ENCODE measurements at places on chromosomes 7 and 10.
A peak's percentile ranks its signal among the peaks of the same experiment; 100 is the strongest.

- DNase-seq = no peak
Measured at GRCh38 chr7:6170571-6171531, 101.6 kb downstream of the CYTH3 start.

DNA sequence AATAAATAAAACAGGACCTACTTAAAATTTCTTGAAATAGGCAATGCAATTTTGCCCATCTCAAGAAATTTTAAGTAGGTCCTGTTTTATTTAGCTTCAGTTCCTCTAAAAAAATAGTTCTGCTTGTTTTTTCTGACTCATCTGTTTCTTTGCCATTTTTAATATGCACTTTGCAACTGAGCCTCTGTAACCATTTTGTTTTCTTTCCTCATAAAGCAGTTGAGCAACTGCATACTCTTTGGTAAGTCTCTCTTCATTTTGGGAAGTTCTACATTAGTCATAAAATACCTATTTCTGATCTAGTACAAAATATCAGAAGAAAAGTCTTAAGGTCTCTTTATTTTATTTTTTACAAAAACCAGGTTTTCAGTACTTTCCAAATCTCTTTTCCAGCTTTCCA, 18.0 kb downstream of the TAS2R40 start:
- no peak for DNase-seq

GRCh38 chr7:122354656-122355055, 50.1 kb upstream of the FEZF1 start:
- no peak for DNase-seq

- no peak for DNase-seq
Measured at GRCh38 chr7:146175716-146176115, 59.1 kb downstream of the CNTNAP2 start.

- DNase-seq = no peak
Measured at GRCh38 chr10:101400585-101400984, 46.6 kb downstream of the BTRC start.

DNA sequence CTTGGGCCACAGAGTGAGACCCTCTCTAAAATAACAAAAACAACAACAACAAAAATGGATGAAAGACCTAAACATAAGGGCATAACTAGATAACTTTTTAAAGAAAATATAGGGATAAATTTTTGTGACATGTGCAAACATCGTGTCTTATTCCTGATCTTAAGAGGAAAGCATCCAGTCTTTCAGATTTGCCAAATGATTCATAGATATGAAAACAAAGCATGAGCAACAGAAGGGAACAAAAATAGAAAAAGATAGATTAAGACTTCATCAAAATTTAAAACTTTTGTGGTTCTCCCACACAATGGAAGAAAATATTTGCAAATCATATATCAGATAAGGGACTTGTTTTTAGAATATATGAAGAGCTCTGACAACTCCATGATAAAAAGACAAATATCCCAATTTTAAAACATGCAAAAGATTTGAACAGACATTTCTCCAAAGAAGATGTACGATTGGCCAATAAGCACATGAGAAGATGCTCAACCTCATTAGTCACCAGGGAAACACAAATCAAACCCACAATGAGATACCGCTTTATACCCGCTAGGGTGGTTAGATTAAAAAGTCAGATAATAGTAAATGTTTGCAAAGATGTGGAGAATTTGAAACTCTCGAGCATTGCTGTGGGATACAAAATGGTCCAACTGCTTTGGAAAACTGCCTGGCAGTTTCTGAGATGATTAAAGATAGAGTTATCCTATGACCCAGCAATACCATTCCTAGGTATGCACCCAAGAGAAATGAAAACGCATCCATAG, 20.3 kb downstream of the PPIF start:
- no peak for DNase-seq

DNA sequence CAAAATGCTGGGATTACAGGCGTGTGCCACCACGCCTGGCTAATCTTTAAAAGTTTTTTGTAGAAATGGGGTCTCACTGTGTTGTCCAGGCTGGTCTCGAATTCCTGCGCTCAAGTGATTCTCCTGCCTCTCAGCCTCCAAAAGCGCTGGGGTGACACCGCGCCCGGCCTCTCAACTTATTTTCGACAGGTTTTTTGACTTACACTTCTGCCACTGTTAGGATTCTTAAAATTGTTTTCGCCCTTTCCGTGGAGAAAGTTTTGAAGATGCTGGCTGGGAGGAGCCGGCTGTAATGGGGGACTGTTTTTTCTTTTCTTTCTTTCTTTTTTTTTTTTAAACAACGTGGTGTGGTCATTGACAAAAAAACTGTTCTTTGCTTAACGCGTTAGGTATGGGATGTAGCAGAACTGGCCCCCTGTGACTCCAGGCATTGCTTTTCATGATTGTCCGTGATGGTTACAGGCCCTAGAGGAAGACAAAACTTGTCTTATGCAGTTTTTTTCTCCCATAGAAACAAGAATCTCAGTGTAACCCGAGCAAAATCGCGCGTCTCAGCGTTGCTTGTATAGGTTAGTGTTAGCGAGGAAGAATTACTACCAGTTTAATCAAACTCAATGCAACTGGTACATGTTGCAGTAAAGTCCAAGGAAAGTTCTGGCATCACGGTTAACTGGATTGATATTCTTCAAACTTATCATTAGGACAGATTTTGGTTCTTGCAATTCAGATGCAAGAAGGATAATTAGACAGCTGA, 72.2 kb downstream of the DAGLB start:
- DNase-seq = peak; percentile 53

GRCh38 chr10:98569853-98570252, 123.1 kb upstream of the HPS1 start:
- no peak for DNase-seq

DNA sequence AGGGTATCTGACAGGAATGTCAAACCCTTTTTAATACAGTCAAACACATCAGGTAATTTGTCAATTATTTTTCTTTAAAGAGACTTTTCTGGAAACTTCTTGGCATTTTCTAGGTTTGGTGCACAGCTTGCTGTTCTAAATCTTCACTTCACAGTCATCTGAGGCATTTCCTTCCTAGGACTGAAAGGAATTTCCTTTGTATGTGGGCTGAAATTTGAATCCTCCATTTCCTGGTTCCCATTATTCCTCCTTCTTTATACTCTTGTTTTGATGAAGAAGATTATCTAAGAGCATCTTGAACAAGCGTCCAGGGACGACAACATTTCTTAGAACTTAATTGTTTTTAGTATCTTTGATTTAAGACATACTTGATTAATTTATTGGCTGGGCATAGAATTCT, 24.9 kb downstream of the CALD1 start:
- DNase-seq = no peak

DNA sequence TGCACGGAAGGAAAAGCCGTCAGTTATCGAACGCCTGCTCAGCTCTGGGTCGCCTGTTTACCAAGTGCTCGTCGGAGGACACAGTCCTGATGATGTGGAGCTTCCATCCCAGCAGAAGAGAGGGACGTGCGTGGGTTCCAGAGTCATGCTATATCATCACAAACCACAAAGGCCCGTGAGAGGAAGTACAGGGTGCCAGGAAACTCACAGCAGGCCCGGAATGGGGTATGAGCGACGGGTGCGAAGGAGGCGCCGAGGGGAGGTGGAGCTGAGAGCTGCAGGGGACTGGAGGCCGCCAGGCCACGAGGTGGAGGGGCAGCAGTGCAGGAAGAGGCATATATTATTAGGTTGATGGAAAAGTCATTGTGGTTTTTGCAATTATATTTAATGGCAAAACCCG, 102.5 kb downstream of the ACTR3B start:
- DNase-seq = no peak

DNA sequence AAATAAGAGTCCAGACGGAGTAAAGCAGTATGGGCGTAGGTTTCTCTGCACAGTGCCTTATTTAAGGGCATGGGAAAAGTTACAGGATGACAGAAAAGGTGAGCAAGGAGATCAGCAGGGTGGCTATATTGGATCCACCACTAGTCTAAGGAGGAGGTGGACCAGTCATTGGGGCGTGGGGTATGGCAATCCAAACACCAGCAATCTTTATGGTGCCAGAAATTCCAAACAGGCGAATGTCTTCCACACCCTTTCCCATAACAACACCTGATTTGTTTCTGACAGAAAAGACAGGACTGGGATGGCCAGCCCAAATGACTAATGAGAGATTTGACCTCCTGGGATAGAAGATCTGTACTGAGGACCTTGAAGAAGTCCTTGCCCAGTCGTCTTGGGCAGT, 181.8 kb upstream of the MBL2 start:
- DNase-seq = no peak

DNA sequence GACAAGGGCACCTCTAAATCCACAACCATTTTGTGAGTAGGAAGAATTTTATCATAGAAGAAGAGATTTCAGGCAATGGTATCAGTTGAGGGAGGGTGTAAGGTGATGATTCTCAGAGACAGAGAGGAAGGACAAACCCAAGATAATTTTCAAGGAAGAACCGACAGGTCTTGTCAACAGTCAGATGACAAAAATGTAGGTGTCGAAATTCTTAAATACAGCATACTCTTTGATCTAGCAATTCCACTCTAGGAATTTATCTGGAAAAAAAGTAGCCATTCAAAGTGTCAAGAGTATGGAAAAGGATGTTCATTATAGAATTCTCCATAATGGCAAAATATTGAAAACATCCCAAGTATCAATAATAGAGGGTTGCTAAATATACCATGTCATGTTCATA, 14.2 kb upstream of the PDLIM1 start:
- DNase-seq = no peak

GRCh38 chr10:94178475-94179253, 184.1 kb downstream of the NOC3L start:
- no peak for DNase-seq

DNA sequence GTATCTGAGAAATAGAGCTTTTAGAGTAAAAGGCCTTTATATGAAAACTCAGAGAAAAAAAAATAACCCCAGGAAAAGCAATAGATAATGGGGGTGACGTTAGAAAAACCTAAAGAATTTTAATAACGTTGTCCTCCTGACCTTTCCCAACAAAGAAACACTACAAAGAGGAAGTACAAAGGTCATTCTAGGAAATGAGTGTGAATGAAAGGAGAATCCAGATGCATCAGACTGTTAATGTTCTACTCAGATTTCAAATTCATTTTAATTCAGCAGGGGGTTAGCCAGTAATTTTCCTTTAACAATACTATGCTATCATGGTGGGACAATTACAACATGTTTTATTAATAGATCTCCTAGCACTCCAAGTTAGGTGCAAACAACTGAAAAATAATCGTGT, 73.8 kb upstream of the CDK1 start:
- no peak for DNase-seq

DNA sequence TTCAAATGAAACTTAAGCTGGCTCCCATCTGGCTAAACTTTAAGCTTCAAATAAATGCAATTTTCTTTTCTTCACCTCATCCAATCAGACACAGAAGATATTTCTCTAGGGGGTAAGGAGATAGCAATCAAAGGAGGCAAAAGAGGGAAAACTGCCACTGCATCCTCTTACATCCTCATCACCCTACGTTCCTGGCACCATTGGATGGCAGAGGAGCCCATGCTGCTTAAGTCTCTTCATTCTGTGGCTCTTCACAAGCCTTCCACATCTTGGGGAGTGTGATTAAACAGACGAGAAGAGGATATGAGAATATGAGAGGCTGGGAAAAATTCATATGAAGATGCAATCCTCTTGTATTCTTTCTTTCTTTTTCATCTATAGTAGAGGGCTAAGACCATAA, 345.7 kb upstream of the AOAH start:
- no peak for DNase-seq

DNA sequence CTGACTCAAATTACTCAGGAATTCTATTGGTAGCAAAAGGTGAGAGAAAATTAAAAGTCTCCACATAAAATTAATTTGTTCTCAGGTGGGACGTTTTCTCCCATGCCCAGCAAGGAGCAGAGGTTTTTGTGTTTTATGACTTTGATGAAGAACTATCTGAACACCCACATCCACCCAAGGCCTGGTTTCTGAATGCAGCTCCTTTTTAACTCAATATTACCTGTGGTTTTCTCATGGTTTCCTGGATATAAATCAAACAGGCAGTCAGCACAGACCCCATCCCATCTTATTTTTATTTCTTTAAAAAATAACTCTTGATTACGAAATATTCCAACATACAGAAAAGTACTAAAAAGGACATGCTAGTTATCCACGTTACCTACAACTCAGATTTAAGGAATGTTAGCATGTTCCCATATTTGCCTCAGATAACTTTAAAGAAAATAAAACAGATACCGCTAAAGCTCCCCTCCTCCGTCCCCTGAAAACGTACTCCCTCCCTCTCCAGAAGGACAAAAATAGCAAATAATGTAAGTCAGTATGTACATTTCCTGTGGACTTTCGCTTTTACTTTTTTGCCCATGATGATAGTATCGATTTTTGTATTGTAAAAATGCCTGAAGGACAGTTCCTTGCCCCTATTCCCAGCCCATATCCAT, 43.4 kb downstream of the GLI3 start:
- DNase-seq = no peak

Measured in RPMI8226 (cell line).